ENCODE measurements at places on chromosomes 11 and 22.

GRCh38 chr22:17155941-17156340 lies 3.1 kb downstream of the HDHD5 start:
- H3K27ac ChIP-seq = no peak overlapping the region
- peaks cover 49% of the 10 kb centered on the region for H3K4me1 ChIP-seq
- no peak overlapping the region for H3K4me3 ChIP-seq
- no peak for DNase-seq
- no peaks in the 10 kb centered on the region for H3K27me3 ChIP-seq

GRCh38 chr22:32106930-32107329 lies 52.2 kb downstream of the C22orf42 start:
- H3K27ac ChIP-seq = no peak overlapping the region
- H3K4me3 ChIP-seq = no peak overlapping the region
- no peaks in the 10 kb centered on the region for H3K36me3 ChIP-seq
- DNase-seq = no peak
- H3K4me1 ChIP-seq = no peaks in the 10 kb centered on the region

- no peak overlapping the region for H3K27ac ChIP-seq
- no peak for DNase-seq
- H3K4me1 ChIP-seq = peaks cover 42% of the 10 kb centered on the region
- no peaks in the 10 kb centered on the region for H3K27me3 ChIP-seq
Observed at GRCh38 chr11:130180491-130180890, 20.9 kb downstream of the ST14 start.

- no peaks in the 10 kb centered on the region for H3K27me3 ChIP-seq
- no peaks in the 10 kb centered on the region for H3K36me3 ChIP-seq
- no peak overlapping the region for H3K27ac ChIP-seq
- H3K4me3 ChIP-seq = no peak overlapping the region
Observed at GRCh38 chr11:36407356-36407755, 102.7 kb downstream of the TRAF6 start.

GRCh38 chr11:112886434-112887370 lies 74.5 kb upstream of the NCAM1 start:
- H3K27me3 ChIP-seq = no peaks in the 10 kb centered on the region
- peaks cover 20% of the 10 kb centered on the region for H3K4me1 ChIP-seq
- no peaks in the 10 kb centered on the region for H3K36me3 ChIP-seq
- H3K4me3 ChIP-seq = no peak overlapping the region
- DNase-seq = no peak

DNA sequence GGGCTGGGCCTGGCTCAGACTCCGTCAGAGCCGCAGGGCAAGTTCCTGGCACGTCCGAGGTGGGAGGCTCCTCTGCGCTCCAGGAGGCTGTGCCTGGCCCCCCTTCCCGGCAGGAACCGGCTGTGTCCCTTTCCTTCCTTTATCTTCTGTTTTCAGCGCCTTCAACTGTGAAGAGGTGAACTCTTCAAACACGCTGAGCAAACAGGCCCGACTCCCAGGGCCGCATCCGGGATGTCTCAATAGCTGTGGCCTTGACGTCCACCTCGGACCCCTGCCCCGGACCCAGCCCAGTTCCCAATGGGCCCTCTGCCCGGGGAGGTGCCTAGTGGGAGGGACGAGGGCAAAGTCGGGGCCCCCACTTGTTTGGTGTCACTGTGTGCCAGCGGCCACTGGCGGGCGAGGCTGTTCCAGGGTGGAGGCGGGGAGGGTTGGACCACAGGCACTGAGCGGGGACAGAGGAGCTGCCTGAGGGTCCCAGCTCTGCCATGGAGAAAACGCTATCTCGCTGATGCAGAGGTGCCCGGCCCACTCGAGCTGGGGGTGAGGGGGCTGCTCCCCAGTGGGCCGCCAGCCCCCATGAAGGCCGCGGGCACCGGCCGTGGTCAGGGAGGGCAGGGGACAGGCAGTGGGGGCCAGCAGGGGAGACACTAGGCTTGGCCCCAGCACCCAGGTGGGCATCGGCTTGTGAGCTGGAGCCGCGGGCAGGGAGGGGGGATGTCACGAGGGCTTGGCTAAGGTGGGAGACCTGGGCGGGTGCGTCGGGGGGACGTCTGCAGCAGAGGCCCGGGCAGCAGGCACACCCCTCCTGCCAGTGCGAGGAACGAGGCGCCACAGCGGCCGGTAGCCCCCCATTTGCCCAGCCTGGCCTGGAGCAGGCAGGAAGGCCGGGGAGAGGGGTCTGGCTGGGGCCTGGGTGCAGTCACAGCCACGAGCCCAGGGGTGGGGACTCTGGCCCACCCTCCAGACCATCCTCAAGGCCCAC lies 2.7 kb upstream of the MUC5B start:
- no peaks in the 10 kb centered on the region for H3K27me3 ChIP-seq
- H3K4me3 ChIP-seq = no peak overlapping the region
- H3K4me1 ChIP-seq = no peaks in the 10 kb centered on the region
- no peak for DNase-seq

- H3K4me1 ChIP-seq = no peaks in the 10 kb centered on the region
- no peak overlapping the region for H3K4me3 ChIP-seq
- no peaks in the 10 kb centered on the region for H3K27me3 ChIP-seq
- H3K36me3 ChIP-seq = no peaks in the 10 kb centered on the region
Observed at GRCh38 chr22:30646518-30647160, 11.1 kb downstream of the SLC35E4 start.

GRCh38 chr11:45805305-45806071 lies 539 bp downstream of the SLC35C1 start:
- peak overlapping the region; percentile 91 for H3K4me3 ChIP-seq
- peak overlapping the region; percentile 94 for H3K27ac ChIP-seq
- peaks cover 10% of the 10 kb centered on the region for H3K36me3 ChIP-seq
- no peaks in the 10 kb centered on the region for H3K27me3 ChIP-seq
- DNase-seq = no peak

- H3K4me1 ChIP-seq = peaks cover 12% of the 10 kb centered on the region
- H3K36me3 ChIP-seq = no peaks in the 10 kb centered on the region
- H3K27ac ChIP-seq = no peak overlapping the region
- DNase-seq = no peak
- H3K4me3 ChIP-seq = no peak overlapping the region
- no peaks in the 10 kb centered on the region for H3K27me3 ChIP-seq
Observed at GRCh38 chr11:1198561-1199240, 24.2 kb upstream of the MUC5B start.

DNA sequence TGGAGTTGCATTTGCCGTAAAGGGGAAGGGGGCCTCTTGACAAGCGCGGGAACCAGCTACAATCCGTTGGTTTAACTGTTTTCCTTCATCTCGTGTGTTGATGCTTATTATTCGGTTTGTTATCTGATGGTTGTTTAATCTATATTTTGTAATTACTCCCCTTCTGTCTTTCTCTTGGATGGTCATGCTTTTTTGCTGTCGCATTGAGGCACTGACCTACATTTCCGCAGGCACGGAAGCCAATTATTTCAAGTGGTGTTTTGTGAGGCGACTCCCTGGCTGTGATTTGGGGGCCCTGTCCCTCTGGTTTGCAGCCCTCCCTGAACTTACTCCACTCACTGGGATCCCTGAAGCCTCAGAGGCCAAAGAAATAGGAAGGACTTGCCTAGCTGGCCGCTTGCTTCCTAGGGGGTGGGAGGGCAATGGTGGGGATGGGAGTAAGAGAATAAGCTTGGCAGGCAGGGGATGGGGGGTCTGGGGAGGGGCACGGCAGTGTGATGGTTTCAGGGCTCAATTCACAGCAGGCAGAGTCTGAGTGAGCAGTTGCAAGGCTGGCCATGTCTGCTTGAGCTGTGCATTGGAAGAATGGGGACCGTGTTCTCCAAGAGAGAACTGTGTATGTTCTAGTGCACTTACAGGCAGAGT lies 165.8 kb upstream of the B3GAT1 start:
- H3K27ac ChIP-seq = no peak overlapping the region
- no peak overlapping the region for H3K4me3 ChIP-seq
- H3K36me3 ChIP-seq = no peaks in the 10 kb centered on the region
- DNase-seq = peak; percentile 74

- no peaks in the 10 kb centered on the region for H3K36me3 ChIP-seq
- no peaks in the 10 kb centered on the region for H3K4me1 ChIP-seq
- no peak for DNase-seq
- no peak overlapping the region for H3K27ac ChIP-seq
- H3K4me3 ChIP-seq = no peak overlapping the region
Observed at GRCh38 chr11:28480406-28480805, 372.2 kb downstream of the METTL15 start.

DNA sequence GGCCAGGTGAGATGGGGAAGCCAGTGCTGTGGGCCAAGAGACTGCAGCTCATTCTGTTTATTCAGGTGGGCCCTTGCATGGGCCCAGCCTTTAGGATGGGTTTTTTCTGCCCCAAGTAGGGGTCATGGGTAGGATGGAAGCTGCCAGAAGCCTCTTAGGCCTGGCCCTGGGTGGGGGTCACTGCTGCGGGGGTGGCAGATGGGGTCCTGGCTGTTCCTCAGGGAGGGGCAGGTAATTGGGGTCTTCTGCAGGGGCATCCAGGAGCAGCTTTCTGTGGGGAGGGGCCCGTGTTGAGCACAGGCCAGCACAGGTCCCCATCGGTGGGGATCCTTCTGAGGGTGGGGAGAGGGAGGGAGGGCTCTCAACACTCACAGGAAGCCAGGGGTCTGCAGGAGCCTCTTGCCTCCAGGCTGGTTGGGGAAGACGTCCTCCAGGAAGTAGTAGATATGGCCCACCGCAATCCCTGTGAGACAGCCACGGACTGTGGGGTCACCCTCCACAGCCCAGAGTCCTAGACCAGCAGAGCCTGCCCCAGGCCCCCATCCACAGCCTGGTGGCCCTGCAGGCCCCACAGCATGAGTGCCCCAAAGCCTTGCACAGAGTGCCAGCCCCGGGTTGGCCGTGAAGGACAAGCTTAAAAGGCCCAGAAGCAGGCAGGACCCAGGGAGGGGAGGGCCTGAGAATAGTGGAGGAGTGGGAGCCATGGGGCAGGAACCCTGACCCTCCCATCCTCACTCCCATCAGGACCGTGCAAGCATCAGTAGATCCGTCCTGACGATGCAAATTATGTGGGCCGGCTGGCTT lies 1.9 kb downstream of the DERL3 start:
- peaks cover 18% of the 10 kb centered on the region for H3K36me3 ChIP-seq
- H3K27me3 ChIP-seq = no peaks in the 10 kb centered on the region
- no peak overlapping the region for H3K4me3 ChIP-seq
- no peak for DNase-seq
- no peak overlapping the region for H3K27ac ChIP-seq
- H3K4me1 ChIP-seq = peaks cover 23% of the 10 kb centered on the region

Measured in vagina (tissue), 2 donors.